Activated T-helper 2 cell treated with anti-CD3 and anti-CD28 coated beads, Interferon-gamma antibody, Interleukin-2, Interleukin-4, amounts not matched to agents 10 μg/mL and 5 μg/mL and 100 μg/mL, durations not matched to agents 14 hours and 24 hours and 36 hours (primary cell): ENCODE measurements at places on chromosomes 1 and 21.

GRCh38 chr1:109792056-109792831 is 28.5 kb upstream of the EPS8L3 start:
- H3K4me3 ChIP-seq: no peak overlapping the region
- DNase-seq: no peak
- H3K27ac ChIP-seq: peak overlapping the region; percentile 68

DNA sequence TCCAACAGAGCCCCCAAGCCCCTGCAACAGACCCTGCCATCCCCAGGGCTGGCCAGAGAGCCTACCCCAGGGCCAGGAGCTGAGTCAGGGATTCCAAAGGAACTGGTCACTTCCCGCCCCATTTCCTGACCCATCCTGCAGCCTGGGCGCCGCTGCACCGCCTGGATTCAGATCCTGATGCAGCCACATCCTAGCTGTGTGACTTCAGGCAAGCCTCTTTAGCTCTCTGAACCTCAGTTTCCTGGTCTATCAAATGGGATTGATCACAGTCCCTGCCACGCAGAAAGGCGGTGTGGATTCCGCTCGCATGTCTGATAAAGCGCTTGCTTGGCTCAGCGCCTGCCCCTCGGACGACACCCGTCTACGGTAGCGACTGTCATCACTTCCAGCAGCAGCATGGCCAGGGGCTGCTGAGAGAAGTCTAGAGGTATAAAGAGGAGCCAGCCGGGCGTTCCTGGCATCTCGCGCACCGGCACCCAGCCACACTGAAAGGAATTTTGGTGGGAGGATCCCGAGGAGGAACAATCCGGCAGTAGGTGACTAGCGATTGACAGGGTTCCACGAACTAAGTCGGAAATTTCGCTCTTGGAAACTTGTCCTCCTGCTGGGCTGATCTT is 10.1 kb downstream of the EPHA2 start:
- no peak overlapping the region for H3K4me3 ChIP-seq
- H3K36me3 ChIP-seq: no peaks in the 10 kb centered on the region
- H3K4me1 ChIP-seq: peaks cover 6% of the 10 kb centered on the region
- DNase-seq: no peak

GRCh38 chr1:172287208-172287607 is 133.3 kb upstream of the C1orf105 start:
- peaks cover 8% of the 10 kb centered on the region for H3K4me1 ChIP-seq
- H3K27me3 ChIP-seq: peaks cover 1% of the 10 kb centered on the region
- no peak overlapping the region for H3K4me3 ChIP-seq
- DNase-seq: no peak
- no peaks in the 10 kb centered on the region for H3K36me3 ChIP-seq

DNA sequence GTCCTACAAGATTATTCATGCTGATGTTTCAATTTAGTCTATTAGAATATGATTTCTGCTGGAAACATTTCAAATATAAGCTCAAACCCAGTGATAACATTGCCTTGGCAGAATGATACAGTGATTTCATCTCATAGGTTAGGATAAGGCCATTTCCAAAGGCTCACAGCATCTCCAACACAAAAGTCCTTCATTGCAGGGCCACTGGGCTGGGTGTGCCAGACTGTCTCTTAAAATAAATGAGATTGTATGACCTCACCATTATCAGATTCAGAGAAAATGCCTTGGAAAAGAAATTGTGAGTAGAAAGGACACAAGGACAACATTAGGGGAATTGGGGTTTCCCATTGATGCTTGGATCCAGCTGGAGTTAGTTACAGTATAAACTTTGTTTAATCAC is 30.4 kb downstream of the NGF start:
- H3K27me3 ChIP-seq: no peaks in the 10 kb centered on the region
- DNase-seq: no peak
- H3K27ac ChIP-seq: no peak overlapping the region
- no peaks in the 10 kb centered on the region for H3K36me3 ChIP-seq
- no peak overlapping the region for H3K4me3 ChIP-seq
- no peaks in the 10 kb centered on the region for H3K4me1 ChIP-seq

DNA sequence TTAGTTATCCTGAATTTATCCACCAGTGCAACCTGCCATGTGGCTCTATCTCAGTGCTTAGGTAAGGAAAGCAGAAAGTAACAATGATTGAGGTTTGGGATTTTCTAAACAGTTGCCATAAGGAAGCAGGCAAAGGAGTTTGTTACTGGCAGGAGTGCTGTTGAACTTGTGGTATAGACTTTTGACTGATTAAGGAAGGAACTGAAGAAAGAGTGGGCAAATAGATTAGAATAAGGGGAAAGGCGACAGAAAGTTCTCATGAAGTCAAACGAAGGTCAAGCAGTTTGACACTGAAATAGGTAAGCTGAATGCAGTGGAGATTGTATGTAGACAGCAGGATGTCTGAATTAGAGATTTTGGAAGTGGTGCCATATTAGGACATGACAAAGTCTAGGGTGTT is 24.2 kb upstream of the CR2 start:
- no peaks in the 10 kb centered on the region for H3K4me1 ChIP-seq
- DNase-seq: no peak
- peaks cover 30% of the 10 kb centered on the region for H3K27me3 ChIP-seq
- H3K4me3 ChIP-seq: no peak overlapping the region
- no peak overlapping the region for H3K27ac ChIP-seq

DNA sequence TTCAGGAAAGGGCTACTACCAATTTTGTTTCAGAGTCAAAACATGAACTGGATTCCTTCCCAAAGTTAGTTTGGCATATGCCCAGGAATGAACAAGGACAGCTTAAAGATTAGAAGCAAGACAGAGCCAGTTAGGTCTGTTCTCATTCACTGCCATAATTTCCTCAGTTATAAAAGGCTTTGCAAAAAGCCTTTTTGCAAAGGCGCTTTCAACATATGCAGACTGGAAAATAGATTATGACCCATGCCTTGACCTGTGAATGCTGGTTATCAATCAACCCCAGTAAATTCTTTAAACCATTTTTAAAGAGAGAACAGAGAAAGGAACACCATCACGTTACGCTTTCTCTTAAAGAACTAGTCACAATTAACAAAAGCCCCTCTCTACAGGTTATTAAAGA is 1.7 kb upstream of the FRRS1 start:
- DNase-seq: no peak
- H3K4me1 ChIP-seq: peaks cover 8% of the 10 kb centered on the region
- no peak overlapping the region for H3K27ac ChIP-seq

DNA sequence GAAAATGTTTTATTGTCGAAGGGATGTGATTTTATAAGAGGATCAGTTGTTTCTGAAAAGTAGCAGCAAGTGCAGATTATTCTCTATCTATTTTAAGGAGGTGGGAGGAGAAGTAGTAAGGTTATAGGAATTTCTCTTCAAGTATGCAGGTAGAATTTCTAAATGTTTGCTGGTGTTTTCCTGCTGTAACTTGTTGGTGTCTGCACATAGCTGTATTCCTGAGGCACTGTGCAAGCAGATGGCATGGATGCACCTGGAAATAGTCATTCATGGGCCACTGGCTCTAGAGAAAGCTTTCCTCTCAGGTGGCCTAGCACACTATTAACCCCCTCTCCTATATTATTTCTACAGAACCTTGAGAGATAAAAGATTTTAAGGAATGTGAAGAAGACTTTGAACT is 30.3 kb upstream of the PODN start:
- DNase-seq: no peak
- H3K4me3 ChIP-seq: no peak overlapping the region
- no peaks in the 10 kb centered on the region for H3K27me3 ChIP-seq
- no peak overlapping the region for H3K27ac ChIP-seq
